ENCODE measurements at places on chromosomes 2 and 18.

DNA sequence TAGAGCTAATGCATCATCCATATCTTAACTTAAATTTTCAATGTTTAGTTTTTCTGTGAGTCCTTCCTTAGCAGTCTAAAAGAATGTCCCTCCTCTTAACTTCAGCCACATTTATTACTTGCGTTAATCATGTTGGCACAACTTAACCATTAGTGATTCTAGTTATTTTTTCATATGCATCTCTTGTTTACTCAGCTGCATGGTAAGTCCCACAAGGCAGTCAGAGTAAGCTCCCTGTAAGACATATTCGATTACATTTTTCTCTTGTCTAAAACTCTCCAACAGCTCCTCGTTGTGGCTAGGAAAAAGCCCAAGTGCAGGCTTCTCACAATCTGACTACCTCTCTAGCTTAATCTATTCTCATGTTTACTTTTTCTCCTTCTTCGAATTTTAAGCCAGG lies 2045.3 kb upstream of the PIK3C3 start:
- no peak for DNase-seq

DNA sequence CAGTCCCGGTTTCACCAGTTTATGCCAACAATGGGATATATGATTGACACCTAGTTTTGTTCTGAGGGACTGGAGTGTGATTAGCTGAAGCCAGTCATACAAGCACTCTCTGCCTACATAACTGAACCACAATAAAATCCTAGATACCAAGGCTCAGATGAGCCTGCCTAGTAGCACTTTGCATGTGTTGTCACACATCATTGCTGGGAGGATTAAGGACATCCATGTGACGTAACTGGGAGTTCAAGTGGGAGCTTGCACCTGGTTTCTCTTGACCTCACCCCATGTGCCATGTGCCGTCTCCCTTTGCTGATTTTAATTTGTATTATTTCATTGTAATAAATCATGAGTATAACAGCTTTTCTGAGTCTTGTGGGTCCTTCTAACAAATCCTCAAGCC lies 90.3 kb downstream of the TMEM163 start:
- DNase-seq: no peak

- no peak for DNase-seq
Measured at GRCh38 chr18:44895176-44895798, 214.6 kb downstream of the SETBP1 start.

- no peak for DNase-seq
Measured at GRCh38 chr2:54052825-54053718, 62.3 kb upstream of the ACYP2 start.

DNA sequence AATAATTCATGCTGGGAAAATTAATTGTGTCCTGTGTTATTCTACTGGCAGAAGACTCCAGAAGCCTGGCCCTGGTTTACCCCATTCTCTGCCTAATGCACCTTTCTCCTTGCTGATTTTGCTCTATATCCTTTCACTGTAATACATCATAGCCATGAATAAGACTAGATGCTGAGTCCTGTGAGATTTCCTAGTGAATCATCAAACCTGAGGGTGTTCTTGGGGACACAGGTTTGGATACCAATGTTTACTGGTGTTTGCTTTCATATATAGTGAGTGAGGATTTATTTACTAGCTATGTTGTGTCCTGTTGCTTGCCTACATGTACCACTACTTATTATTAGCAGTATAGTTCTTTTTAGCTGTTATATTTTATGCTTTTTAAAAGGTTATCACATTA lies 6.5 kb downstream of the METTL5 start:
- DNase-seq: no peak

DNA sequence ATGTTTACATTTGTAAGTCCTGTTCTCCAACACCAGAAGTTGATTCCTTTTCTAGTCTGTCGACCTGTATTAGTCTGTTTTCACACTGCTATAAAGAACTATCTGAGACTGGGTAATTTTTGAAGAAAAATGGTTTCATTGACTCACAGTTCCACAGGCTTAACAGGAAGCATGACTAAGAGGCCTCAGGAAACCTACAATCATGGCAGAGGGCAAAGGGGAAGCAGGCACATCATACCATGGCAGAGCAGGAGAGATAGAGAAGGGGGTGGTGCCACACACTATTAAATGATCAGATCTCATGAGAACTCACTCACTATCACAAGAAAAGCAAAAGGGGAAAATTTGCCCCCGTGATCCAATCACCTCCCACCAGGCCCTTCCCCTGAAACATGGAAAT lies 112.8 kb upstream of the MAP3K20 start:
- no peak for DNase-seq

- DNase-seq: no peak
Measured at GRCh38 chr2:157466764-157467163, 22.9 kb upstream of the CYTIP start.

GRCh38 chr2:186129767-186130581 lies 356.1 kb upstream of the ZC3H15 start:
- DNase-seq: no peak

DNA sequence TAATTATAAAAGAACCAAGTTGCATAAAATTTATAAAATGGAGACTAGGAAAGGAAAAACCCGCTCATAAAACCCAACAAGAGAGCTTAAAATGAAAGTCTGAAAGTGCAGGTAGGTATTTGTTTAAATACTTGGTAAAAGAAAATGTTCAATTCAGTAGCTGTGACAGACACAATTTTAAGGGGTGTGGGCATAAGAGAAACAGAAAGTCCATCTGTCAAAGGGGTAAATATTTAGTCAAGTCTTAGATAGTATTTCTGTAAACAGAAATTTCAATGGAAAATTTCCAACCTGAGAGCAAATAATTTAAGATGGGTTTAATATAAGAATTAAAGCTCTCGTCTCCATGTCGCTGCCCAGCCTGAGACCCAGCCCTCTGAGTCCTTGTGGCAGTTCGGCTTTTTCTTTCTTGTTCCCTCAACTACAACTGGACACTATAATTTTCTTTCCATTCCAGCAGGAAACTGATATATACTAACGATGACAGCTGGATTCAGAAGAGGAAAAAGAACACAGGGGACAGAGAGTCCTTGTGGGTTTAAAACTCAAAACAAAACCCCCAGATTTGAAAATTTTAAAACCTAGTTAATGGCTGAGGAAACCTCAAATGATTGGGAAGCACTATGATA lies 88.0 kb upstream of the ZFP36L2 start:
- DNase-seq: no peak

GRCh38 chr2:158130832-158131473 lies 29.3 kb downstream of the UPP2 start:
- DNase-seq: no peak

- no peak for DNase-seq
Measured at GRCh38 chr2:122980671-122981070, 1044.4 kb upstream of the CNTNAP5 start.

DNA sequence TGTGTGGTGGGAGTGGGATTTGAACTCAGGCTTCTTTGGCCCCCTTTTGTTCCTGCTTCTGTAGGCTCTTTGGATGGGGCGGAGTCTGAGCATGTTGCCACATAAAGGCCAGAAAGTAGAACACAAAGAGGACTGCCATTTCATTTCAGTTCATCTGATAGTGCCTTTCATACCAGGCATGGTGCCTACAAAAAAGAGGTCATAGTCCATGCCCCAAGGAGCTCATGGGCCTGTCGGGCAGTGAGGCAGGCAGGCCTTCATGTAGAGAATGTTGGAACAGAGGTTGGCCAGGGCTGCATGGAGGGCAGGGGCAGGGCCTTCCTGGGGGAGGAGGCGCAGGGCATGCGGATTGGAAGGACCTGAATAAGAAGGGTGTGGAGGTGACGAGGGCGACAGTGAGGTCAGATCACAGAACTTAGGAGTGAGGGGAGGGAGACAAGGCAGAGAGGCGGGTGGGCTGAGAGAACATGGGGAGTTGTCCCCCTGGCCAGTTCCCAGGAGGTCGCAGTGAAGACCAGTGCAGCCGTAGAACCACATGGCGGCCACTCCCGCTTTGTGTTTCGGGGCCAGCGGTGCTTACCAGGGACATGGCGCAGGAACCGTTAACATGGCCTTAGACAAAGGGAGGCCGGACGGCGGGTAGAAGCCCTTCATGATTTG lies 49.1 kb downstream of the ITGB1BP1 start:
- no peak for DNase-seq

- DNase-seq: no peak
Measured at GRCh38 chr2:109230941-109231420, 102.0 kb downstream of the SH3RF3 start.

DNA sequence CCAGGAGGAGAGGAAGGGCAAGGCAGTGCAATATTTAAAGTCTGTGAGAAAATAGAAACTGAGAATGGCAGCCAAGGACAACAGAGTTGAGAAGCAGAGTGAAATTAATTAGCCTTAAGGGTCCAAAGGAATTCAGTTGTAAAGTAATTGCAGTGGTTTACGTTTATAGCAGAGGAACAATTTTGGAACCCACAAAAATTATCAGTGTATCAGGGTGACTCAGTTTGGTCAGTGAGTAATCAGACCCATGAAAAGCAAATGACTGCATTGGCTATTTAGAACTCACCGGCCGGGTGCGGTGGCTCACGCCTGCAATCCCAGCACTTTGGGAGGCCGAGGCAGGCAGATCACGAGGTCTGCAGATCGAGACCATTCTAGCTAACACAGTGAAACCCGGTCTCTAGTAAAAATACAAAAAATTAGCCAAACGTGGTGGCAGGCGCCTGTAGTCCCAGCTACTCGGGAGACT lies 245.8 kb upstream of the SLC39A10 start:
- no peak for DNase-seq

DNA sequence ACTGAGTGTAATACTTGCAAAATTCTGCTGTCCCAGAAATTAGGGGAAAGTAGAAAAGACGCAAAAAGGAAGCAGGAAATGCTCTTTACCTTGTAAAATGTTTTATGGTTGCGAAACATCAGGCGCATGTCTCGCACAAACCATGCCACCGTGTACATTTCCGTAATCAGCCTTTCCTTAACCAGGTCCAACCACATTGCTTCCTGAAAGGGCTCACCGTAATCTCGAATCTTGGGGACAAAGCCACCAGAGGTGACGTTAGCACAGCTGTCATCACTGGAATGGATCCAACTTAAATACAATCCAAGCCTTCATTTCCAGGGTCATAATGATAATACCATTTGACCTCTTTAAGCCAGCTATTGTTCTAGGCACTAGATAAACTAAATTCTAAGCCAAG lies 49.3 kb downstream of the SP110 start:
- no peak for DNase-seq

GRCh38 chr2:85009019-85009618 lies 38.2 kb downstream of the KCMF1 start:
- DNase-seq: no peak

- DNase-seq: no peak
Measured at GRCh38 chr18:55637204-55637603, 49.2 kb upstream of the TCF4 start.

DNA sequence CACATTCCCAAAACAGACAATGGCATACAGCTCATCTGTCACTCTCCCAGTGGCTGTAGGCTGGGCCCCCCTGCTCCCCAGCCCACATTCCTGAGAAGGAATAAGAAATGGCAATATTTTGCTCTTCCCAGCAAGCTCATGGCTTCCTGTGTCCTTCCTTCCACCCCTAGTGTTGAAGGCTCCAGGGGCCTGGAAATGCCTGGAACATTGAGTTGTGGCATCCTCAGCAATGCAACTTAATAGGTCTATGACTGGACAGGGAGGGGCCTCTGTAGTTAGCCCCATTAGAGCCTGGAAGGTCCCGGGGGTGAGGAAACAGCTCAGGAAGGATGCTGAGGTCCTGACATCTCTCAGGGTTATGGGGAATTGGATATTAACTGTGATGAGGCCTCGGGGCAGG lies 3.3 kb downstream of the KIF3C start:
- no peak for DNase-seq

All from T-helper 1 cell (primary cell).